Activated CD4-positive, alpha-beta T cell treated with anti-CD3 and anti-CD28 coated beads, Interleukin-2, amount 10 ng/mL, durations not matched to agents 7 days and 5 days (primary cell): ENCODE measurements at places on chromosomes 1 and 21.

DNA sequence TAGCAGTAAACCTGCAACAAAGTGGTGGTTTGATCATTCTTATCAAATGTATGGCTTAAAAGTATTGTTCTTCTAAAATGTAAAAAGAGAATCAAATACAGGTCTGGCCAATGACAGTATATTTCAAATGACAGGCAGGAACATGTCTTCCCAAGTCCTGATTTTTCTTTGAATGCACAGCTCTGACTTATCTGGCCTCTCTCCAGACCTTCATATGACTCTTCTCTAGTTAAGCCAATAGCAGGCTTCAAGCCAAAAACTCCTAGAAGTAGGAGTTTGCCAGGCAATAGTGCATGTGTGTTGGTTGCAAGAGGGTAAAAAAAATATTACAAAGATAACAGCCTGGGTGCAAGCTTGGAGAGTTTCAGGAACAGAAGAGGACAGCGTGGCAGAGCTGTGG, 345.5 kb downstream of the SMYD3 start:
- no peak overlapping the region for H3K4me3 ChIP-seq
- no peak for DNase-seq
- H3K27ac ChIP-seq = no peak overlapping the region
- no peaks in the 10 kb centered on the region for H3K36me3 ChIP-seq
- no peaks in the 10 kb centered on the region for H3K4me1 ChIP-seq
- H3K27me3 ChIP-seq = no peaks in the 10 kb centered on the region

DNA sequence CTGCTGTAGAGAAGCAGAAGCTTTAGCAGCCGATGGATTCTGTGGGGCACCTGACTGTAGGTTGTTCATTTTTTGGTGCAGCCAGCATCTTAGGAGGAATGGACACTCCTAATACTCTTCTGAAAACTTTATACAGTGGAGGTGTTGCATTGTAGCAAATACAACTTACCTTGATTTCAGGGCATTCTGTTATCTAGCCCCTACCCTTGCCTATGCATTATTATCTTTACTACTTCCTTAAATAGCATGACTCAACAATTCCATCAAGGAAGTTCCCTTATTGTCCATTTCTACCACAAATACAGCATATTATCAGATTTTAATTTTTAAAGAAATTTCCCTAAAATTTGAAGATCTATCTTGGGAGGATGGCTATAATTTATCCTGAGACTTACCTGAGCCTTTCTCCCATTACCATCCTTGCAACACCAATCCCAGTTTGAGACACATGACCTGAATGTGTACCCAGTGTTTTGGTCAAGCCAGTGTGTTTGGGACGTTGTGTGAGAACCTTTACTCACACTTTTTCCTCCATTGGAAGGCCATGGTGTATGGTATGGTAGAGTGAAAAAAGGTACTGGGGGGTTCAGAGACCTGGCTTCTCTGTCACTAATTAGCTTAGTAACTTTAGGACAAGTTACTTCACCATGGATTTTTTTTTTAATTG, 9.2 kb downstream of the POU2F1 start:
- no peaks in the 10 kb centered on the region for H3K27me3 ChIP-seq
- no peak for DNase-seq
- no peak overlapping the region for H3K27ac ChIP-seq
- no peak overlapping the region for H3K4me3 ChIP-seq
- peaks cover 5% of the 10 kb centered on the region for H3K36me3 ChIP-seq
- H3K4me1 ChIP-seq = peaks cover 13% of the 10 kb centered on the region

DNA sequence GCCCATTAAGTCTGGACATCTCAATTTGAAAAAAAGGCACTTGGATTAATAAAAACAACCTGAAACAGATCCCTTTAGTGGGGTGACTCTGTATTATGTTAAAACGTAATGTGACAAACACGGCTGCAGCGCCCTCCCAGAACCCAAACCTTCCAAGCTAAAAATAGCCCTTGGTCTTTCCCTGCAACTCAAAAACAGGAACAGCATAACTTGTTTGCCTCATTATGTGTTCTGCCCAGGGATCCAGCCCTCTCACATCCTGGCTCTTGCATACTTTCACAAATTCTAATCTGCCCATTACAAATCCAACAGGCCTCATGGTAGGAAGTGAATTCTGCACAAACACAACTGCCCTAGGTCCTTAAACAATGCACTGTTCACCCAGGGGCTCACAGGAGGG, 94.7 kb upstream of the GADD45A start:
- no peaks in the 10 kb centered on the region for H3K36me3 ChIP-seq
- no peak for DNase-seq
- H3K4me1 ChIP-seq = no peaks in the 10 kb centered on the region
- H3K27me3 ChIP-seq = no peaks in the 10 kb centered on the region

DNA sequence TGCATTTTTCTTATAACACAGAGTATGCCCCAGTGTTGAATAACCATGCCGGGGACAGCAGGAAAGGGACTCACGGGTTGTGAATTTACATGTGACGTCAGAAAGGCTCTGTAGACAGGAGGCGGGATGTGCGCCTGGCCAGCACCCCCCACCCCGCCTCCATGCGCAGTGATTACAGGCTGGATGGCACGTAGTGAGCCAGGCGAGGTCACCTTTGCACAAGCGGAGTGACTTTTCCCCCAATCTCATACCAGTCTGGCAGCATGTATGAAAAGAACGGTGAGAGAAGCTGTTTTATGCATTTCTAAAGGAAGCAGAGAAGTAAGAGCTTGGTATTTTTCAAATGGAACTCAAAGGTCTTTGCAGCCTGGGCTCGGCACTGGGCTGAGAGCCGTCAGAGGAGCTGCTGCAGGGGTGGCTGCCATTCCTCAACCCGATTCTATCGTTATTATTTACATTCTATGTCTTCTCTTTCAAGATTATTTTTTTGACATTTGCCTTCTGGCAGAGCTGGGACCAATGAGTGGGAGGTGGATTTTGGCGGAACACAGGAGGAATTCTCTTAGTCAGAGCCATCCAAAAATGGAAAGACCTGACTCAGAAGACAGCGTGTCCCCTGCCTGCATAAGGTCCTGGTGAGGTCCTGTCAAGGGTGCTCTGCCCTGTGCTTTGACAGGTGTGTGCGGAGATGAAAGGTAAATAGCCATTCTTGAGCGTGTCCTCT, 115.6 kb upstream of the SLC45A1 start:
- no peak for DNase-seq
- no peak overlapping the region for H3K27ac ChIP-seq
- H3K27me3 ChIP-seq = no peaks in the 10 kb centered on the region

DNA sequence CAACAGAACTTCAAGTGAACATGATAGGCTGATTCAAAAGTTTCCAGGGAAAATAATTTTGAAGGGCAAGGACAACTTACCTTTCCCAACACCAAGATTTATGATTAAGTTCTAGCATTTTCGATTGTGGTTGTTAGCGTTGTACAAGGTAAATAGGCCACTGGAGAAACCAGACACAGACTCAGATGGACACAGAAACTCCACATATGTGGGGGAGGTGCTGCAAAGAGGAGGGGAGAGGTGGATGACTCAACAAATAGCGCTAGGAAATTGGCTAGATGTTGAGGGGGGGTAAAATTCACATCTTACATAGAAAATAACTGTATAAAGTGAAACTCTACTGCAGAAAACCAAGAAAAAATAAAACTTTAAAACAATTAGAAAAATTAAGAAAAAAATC, 564.4 kb downstream of the MATN1 start:
- no peak overlapping the region for H3K27ac ChIP-seq
- H3K27me3 ChIP-seq = peaks cover 16% of the 10 kb centered on the region
- no peak for DNase-seq
- H3K4me3 ChIP-seq = no peak overlapping the region
- H3K36me3 ChIP-seq = no peaks in the 10 kb centered on the region

- DNase-seq = no peak
- H3K27me3 ChIP-seq = no peaks in the 10 kb centered on the region
- peaks cover 72% of the 10 kb centered on the region for H3K4me1 ChIP-seq
Measured at GRCh38 chr1:10515301-10515975, 40.7 kb downstream of the PEX14 start.

GRCh38 chr1:212489284-212489859, 56.7 kb downstream of the NENF start:
- no peaks in the 10 kb centered on the region for H3K36me3 ChIP-seq
- H3K4me3 ChIP-seq = no peak overlapping the region
- H3K4me1 ChIP-seq = no peaks in the 10 kb centered on the region
- no peak overlapping the region for H3K27ac ChIP-seq
